ENCODE measurements at places on chromosomes 16 and 17.

- no peak for DNase-seq
These were observed 526 bp upstream of the MFSD6L start for GRCh38 chr17:8799570-8800212.

- DNase-seq: no peak
These were observed 120.6 kb upstream of the CACNG5 start for GRCh38 chr17:66714046-66715023.

DNA sequence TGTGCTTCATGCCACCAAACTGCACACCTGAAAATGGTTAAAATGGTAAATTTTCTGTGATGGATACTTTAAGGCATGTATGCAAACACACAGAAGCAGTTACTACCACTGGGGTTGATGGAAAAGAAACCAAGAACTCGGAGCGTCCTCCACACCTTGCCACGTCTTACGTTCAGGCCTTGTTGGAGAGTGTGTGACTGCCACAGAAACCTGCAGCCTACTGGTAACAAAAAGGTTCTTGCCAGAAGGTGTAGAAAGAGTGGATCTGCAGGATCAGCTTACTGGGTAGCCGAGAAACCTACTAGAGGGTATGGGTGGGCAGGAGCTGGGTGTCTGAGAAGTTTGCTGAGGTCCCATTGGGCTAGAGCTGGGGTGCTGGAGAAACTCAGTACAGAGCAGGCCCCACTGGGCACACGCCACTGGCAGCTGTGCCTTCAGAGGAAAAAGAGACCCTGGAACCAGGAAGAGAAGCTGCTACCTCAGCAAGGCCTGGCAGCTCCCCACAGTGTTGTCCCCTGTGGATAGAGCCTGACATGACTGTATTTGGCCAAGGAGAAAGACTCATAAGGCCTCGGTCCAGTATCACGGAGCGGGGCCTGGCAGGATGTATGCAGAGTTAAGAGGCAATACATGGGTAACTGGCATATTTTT, 204.6 kb downstream of the SEC14L1 start:
- no peak for DNase-seq

DNA sequence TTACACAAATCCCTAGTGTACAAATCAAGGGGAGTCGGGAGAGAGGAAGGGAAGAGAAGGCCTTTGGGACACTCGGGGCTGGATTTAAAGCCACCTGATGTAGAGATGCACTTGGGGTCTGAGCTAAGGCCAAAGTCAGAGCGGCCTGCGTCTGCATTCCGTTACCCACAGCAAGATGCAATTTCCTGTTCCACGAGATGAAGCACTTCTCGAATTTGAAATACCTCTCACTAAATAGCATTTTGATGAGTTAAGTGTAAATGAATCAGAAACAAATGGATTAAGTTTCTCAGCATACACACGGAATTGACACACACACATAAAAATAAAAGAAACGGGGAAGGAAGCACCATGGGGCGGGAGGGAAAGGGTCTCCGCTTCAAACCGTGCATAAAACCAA, 386.0 kb downstream of the SOX9 start:
- no peak for DNase-seq

DNA sequence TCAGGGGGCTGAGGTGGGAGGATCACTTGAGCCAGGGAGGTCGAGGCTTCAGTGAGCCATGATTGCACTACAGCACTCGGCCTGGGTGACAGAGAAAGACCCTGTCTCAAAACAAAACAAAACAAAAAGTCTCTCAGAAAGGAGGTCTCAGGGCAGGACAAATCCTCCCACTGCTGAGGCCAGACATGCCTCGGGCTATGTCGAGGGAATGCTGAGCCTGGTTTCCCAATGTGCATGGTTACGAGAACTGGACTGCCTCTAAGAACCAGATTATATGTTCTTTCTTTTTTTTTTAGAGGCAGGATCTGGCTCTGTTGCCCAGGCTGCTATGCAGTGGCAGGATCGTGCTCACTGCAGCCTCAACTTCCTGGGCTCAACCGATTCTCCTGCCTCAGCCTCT, 27.6 kb downstream of the TRAP1 start:
- DNase-seq: no peak

DNA sequence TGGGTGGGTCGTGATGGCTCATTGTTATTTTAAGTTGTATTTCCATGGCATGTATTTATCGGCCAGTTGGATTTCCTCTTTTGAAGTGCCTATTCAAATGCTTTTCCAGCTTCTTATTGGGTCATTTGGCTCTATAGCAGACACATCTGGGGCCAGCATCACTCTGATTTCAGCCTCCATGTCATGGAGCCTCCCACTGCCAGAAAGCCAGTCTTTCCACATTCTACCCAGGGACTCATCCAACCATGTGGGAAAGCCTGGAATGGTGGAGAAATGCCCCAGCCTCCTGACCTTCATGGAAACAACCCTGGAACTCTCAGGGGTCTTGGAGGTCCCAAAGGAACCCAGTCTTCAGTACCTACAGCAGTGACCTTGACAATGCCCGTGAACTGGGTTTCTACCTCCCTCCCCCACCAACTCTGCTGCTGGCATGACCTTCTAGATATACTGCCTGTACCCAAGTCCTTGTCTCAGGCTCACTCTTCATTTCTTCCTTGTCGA, 33.8 kb upstream of the ADGRG1 start:
- DNase-seq: no peak
